CD4-positive, alpha-beta T cell treated with Interleukin-4 for 4 hours (primary cell): ENCODE measurements at places on chromosomes 6 and 20.

DNA sequence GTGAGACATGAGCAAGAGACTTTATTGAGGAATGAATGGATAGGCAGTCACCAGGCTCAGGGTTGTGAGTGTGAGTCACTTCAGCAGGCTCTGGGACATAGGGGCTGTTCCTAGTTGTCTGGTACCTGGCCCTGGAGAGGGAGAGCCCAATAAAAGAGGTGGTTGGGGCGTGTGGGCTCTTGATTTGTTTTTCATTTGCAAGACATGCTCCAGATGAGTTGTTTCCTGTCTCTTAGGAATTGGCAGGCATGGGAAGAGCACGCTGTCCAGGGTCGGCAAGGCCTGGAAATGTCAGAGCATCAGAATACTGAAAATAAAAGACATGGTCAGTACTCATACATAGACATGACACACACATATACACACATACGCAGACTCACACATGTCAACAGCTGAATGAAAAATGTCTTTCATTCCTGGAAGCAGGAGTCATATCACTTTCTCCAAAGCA is 166.3 kb upstream of the SULF2 start:
- no peak for DNase-seq

- DNase-seq, result no peak
Measured at GRCh38 chr6:3122823-3123182, 4.3 kb downstream of the BPHL start.

DNA sequence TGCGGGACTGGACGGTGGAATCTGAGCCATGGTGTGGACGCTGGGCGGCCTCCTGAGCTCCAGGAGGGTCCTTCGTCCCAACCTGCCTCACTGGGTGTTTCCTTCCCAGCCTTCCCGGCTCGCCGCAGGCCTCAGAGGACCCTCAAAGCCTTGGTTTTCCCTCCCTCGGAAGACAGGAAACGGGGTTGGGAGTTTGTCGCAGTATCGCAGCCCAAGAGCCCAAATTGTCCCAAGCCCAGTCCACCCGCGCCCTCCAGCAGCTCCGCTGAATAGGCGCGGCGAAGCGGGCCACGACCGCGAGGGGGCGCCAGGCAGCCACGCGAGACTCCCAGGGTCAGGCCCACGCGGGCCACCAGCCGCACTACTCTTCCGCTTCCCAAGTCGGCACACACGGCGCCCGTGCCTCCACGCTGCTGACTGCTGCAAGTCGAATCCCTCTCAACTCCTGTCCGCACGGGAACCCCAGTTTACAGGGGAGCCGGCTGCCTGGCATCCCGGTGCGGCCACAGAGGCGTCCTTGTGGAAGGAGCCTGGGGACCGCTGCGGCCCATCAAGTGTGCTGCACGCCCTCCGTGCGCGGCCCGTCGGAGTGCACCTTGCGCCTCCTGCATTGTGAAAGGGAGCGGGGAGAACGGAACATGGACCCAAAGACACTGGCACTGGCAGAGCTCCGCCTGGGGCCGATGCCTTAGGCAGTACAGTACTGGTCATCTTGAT is 40.4 kb upstream of the HMGA1 start:
- peak; percentile 83 for DNase-seq

DNA sequence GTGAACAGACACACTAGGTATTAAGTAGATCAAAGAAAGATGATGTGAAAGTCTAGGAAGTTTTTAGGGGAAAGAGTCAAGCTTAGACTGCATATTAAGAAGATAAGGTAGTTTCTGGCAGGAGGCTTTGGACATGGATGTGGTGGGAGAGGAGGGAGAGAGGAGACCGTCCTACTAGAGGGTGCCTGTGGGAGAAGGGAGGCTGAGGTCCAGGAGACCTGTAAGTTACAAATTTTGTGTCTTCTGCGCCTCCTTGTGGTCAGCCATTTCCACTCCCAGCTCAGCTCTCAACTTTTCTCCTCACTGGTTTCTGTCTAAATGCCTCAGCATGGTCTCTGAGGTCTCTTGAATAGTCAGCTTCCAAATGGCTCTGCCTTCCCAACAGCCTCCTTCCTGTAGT is 193.5 kb downstream of the UNC5CL start:
- DNase-seq, result no peak

- no peak for DNase-seq
Measured at GRCh38 chr20:10225439-10226060, 6.9 kb downstream of the SNAP25 start.

DNA sequence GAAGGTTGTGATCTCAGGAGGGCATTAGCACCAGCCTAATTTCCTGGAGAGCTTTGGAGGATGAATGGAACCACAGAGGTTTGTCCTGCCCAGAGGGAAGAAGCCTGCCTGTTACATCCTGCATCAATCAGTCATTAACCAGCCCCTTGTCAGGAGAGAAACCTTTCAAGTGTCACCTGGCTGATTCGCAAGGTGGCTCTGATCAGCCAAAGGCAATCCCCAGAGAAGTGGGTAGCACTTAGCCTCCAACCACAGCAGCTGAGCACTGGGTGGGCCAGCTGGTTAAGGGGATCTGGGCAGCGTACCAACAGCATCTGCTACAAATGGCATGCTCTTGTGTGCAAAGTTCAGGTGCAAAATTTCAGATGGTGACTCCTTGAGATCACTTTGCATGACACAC is 26.9 kb downstream of the ANKEF1 start:
- no peak for DNase-seq

GRCh38 chr6:30738532-30738931 is 4.0 kb downstream of the FLOT1 start:
- no peak for DNase-seq
